ENCODE measurements at places on chromosomes 5 and 9. TPM values are rescaled to one million over a fixed set of nuclear protein-coding genes. Genes with fewer than 3 reads are reported as not detected.

DNA sequence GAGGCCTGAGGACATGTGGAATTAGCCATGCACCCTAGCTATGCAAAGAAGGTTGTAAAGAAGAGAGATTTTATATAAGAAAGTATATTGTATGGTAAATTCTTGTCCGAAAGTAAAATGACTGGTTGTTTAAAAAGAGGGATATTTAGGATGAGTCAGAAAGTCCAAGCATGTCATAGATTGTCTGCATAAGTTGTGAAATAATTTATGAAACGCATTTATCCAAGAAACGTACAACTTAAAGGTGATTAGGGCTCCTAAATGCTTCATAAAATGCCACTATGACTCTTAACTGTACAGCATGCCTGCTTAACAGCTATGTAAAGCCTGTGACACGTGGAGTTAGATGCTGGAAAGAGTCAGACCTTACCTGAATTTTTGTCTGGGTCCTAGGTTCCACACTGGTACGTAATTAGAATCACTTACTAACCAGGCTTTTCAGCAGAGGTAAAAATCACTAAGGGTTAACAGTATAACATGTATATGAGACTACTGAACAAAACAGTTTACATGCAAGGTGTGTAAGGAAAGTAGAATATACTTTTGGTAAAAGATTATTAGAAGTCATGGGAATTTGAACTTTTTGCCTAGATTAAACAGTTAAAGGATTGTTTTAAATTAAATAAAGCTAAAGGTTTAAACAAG is 37.0 kb upstream of the ARL15 start:
- H3K4me1 ChIP-seq: no peaks in the 10 kb centered on the region
- no peak overlapping the region for H3K4me3 ChIP-seq
- DNase-seq: no peak
- no peak overlapping the region for H3K27ac ChIP-seq

LECT2 gene
- not detected for total RNA-seq

SLC25A2 gene
- total RNA-seq: 0.84 TPM

IFNB1 gene
- not detected for total RNA-seq

- peaks cover 31% of the 10 kb centered on the region for H3K27me3 ChIP-seq
- H3K36me3 ChIP-seq: peaks cover 6% of the 10 kb centered on the region
- no peak overlapping the region for H3K4me3 ChIP-seq
- peaks cover 18% of the 10 kb centered on the region for H3K4me1 ChIP-seq
- no peak overlapping the region for H3K27ac ChIP-seq
- DNase-seq: no peak
These were observed 129.9 kb upstream of the ANKH start for GRCh38 chr5:15001517-15001916.

TAF11L10 gene
- not detected for total RNA-seq

PRLR gene
- not detected for total RNA-seq

DNA sequence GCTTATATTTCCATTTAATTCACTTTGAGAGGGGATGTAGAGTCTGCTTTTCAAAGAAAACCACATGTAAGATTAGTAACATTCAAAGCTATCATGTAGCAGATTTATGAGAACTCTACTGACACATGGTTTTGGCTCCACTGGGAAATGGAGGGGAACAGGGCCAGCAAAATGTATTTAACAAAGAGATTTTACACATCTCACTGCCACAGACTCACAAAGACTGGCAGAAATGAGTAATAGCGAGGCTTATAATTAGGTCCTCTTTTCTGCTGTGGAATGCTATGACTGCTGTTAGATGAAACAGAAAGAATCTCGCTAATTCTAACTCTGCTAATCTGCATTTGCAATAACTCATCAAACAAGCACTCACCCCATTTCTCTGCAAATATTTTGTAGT is 4.5 kb downstream of the DAP start:
- peaks cover 42% of the 10 kb centered on the region for H3K36me3 ChIP-seq
- H3K4me1 ChIP-seq: peaks cover 34% of the 10 kb centered on the region
- no peak overlapping the region for H3K27ac ChIP-seq

SIL1 gene
- total RNA-seq: 18.2 TPM

GRCh38 chr5:140996060-140996459 is 29.8 kb downstream of the PCDHAC2 start:
- H3K27me3 ChIP-seq: peaks cover under 1% of the 10 kb centered on the region
- H3K36me3 ChIP-seq: no peaks in the 10 kb centered on the region
- no peak overlapping the region for H3K27ac ChIP-seq
- no peak for DNase-seq

DNA sequence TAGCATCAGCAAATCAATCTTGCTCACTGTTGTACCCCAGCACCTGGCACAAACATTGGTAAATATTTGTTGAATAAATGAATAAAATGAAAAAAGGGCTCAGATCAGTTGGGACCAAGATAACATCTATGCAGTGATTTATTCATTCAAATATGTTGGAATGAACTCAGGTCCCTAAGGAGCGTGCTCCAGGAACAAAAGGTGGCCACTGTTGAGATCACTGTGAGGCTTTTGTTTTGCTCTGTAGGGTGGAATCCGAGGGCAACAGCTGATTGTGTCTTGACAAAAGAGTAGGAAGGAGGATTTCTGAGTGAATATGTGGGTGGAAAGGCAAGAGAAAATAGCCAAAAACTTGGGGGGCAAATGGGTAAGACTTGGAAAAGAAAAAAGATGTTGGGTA is 89.7 kb downstream of the PPP2R2B start:
- no peaks in the 10 kb centered on the region for H3K36me3 ChIP-seq
- no peak for DNase-seq
- H3K4me3 ChIP-seq: no peak overlapping the region
- peaks cover 22% of the 10 kb centered on the region for H3K4me1 ChIP-seq

DNA sequence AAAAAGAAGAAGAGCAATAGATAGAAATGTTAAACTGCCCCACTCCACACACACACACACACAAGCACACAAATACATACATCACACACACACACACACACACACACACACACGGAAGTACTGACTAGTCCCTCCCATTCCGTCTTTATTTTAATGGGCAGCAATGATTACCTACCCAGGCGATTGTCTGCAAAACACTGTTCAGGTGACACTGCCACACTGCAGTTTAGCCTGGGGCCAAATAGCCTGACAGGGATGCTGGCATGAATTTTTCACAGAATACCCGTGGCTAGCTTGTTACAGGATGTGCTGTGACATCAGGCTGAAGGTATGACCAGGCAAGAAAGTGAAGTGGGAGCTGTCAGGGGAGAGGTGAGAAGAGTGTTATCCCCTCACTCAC is 86.9 kb downstream of the FRMD3 start:
- H3K4me3 ChIP-seq: no peak overlapping the region
- H3K4me1 ChIP-seq: no peaks in the 10 kb centered on the region
- no peak overlapping the region for H3K27ac ChIP-seq
- no peak for DNase-seq
- H3K27me3 ChIP-seq: no peaks in the 10 kb centered on the region

GARIN3 gene
- not detected for total RNA-seq

- H3K4me1 ChIP-seq: peaks cover 46% of the 10 kb centered on the region
- peaks cover 38% of the 10 kb centered on the region for H3K36me3 ChIP-seq
- H3K27ac ChIP-seq: peak overlapping the region; percentile 68
These were observed 10.7 kb downstream of the SLC25A25 start for GRCh38 chr9:128078504-128079434.

DNA sequence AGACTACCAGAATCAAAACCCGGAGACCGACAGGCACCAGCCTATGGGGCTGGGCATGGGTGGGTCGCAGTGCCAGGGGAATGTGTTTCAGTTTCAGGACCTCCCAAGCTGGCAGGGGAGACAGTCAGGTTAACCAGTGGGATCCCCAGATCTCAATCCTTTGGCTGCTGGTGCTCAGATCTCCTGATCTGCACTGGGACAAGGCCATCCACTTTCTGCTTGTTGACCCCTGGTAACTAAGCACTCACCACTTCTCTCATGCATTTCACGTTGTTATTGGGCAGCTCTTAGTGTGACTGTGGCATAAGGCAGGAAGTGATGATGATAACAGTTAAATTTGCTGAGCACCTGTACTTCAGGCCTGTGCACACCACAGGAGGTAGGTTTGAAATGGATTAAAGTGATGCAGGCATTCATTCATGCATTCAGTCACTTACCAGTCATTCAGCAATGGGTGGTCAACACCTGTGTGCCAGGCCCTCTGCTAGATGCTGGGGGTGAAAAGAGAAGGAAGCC is 42.1 kb upstream of the STXBP1 start:
- no peaks in the 10 kb centered on the region for H3K27me3 ChIP-seq
- H3K27ac ChIP-seq: peak overlapping the region; percentile 92
- DNase-seq: peak; percentile 67
- peaks cover 76% of the 10 kb centered on the region for H3K4me1 ChIP-seq
- peaks cover 19% of the 10 kb centered on the region for H3K36me3 ChIP-seq

DNA sequence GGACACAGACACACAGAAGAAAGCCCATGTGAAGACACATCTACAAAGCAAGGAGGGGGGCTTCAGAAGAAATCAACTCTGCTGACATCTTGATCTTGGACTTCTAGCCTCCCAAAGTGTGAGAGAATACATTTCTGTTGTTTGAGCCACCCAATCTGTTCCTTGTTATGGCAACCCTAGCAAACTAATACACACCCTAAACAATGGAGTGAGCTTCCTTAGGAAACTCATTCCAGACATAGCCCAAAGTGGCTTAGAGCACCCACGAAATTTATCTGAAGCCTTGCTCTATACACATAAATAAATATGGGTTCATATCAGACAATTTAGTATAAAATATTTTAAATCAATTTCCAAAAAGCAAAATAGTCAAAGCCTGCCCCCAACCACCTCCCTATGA is 7.6 kb upstream of the TBC1D2 start:
- H3K27me3 ChIP-seq: peaks cover 9% of the 10 kb centered on the region
- H3K27ac ChIP-seq: no peak overlapping the region
- no peak for DNase-seq
- H3K36me3 ChIP-seq: no peaks in the 10 kb centered on the region

EPB41L4B gene
- not detected for total RNA-seq

- no peak for DNase-seq
- H3K27me3 ChIP-seq: peaks cover 51% of the 10 kb centered on the region
- H3K36me3 ChIP-seq: peaks cover 2% of the 10 kb centered on the region
- peaks cover 22% of the 10 kb centered on the region for H3K4me1 ChIP-seq
- no peak overlapping the region for H3K27ac ChIP-seq
These were observed 35.2 kb upstream of the PSD2 start for GRCh38 chr5:139760066-139761056.

ZNF883 gene
- 0.76 TPM for total RNA-seq

RNF183 gene
- total RNA-seq: not detected

- no peaks in the 10 kb centered on the region for H3K4me1 ChIP-seq
- H3K27me3 ChIP-seq: no peaks in the 10 kb centered on the region
- no peaks in the 10 kb centered on the region for H3K36me3 ChIP-seq
- no peak for DNase-seq
These were observed 67.9 kb downstream of the NFIB start for GRCh38 chr9:14245901-14246525.

- no peak overlapping the region for H3K27ac ChIP-seq
- no peak overlapping the region for H3K4me3 ChIP-seq
- peaks cover 7% of the 10 kb centered on the region for H3K36me3 ChIP-seq
- no peaks in the 10 kb centered on the region for H3K27me3 ChIP-seq
- no peaks in the 10 kb centered on the region for H3K4me1 ChIP-seq
These were observed 204.2 kb downstream of the KDM4C start for GRCh38 chr9:6961845-6962522.

NDUFS4 gene
- 53.4 TPM for total RNA-seq

GRCh38 chr5:64077589-64077988 is 88.1 kb upstream of the RNF180 start:
- no peaks in the 10 kb centered on the region for H3K36me3 ChIP-seq
- H3K4me3 ChIP-seq: no peak overlapping the region
- no peaks in the 10 kb centered on the region for H3K27me3 ChIP-seq
- no peak for DNase-seq

GRCh38 chr5:176798086-176798876 is 12.1 kb upstream of the UNC5A start:
- no peak overlapping the region for H3K4me3 ChIP-seq
- peaks cover 21% of the 10 kb centered on the region for H3K27me3 ChIP-seq
- H3K4me1 ChIP-seq: no peaks in the 10 kb centered on the region

DNA sequence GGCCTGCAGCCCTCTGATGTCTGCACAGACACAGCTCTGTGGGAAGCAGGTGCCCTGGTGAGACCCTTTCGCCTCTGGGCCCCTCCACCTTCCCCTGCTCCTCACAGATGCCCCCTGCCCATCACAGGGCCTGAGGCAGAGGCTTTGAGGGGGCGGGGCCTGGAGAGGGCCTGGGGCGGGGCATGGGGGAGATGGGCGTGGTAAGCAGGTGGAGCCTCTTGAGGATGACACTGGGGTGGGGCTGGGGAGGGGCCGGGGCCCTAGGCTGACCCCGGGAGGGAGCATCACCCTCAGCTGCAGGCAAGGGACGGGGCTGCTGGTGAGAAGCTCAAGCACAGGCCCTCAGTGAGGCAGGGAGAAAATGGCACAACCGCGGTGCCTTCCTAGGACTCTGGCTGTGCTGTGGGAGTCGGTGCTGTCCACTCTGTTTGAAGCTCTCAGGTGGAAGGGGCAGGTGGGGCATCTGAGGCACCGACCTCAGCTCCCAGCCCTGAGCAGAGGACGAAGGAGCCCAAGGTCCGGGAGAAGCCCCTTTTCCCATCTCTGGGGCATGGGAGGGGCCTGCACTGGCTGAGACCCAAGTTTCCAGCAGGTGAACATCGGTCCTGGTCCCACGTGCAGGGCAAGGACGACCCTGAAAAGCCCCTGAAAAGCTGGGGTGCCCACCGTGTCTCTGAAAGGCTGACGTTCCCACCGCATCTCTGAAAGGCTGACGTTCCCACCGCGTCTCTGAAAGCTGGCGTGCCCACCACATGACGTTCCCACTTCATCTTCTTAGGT is 17.5 kb upstream of the SLC9A3 start:
- DNase-seq: no peak
- H3K4me1 ChIP-seq: peaks cover 23% of the 10 kb centered on the region
- no peaks in the 10 kb centered on the region for H3K36me3 ChIP-seq
- H3K4me3 ChIP-seq: no peak overlapping the region
- no peak overlapping the region for H3K27ac ChIP-seq

DNA sequence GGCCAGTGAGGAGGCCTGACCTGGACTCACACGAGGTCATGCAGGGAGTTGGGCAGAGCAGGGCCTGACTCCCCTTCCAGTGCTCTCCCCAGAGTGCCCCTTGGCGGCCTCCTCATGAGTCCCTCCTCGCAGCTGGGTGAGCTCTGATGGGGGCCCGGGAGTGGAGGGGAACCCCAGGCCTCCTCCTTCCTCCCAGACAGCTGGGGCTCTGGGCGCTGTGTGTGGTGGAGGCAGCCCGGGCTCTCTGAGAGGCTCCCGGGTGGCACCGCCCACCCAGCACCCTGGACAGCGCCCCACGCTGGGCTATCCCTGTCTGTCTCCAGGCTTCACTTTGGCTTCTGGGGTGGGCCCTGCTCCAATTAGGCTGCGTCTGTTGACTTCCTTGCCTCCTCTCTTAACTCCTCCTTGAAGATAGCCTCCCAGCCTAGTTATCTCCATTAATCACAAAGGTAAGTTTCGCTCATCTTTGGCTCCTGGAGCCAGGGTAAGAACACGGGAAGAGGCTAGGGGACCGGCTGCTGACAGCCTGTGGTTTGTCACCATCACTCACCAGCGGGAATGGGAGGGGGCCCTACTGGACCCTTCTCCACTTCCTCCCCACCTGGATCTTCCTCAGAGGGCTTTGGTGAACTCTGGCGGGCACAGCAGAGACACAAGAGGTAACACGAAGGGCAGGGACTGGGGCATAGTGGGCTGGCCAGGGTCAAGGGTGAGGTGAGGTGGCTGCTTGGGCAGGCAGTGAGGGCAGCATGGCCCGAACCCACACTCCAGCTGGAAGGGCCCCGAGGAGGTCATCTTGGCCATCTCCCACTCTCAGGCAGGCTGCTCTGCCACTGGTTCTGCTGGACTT is 13.1 kb downstream of the PSD2 start:
- no peak overlapping the region for H3K27ac ChIP-seq
- no peak overlapping the region for H3K4me3 ChIP-seq
- DNase-seq: peak; percentile 61
- no peaks in the 10 kb centered on the region for H3K36me3 ChIP-seq

- H3K27ac ChIP-seq: no peak overlapping the region
- peaks cover 2% of the 10 kb centered on the region for H3K36me3 ChIP-seq
- no peak for DNase-seq
- no peaks in the 10 kb centered on the region for H3K4me1 ChIP-seq
- no peak overlapping the region for H3K4me3 ChIP-seq
These were observed 136.2 kb downstream of the FANCC start for GRCh38 chr9:95181226-95181818.

Data from activated CD8-positive, alpha-beta T cell treated with anti-CD3 and anti-CD28 coated beads, Interleukin-2, amount 10 ng/mL, durations not matched to agents 7 days and 5 days (primary cell).